ENCODE measurements at places on chromosomes 3 and 15.

- no peak for DNase-seq
These were observed 10.4 kb upstream of the SEMA4B start for GRCh38 chr15:90190606-90191343.

GRCh38 chr3:67860429-67860828, 206.0 kb upstream of the SUCLG2 start:
- no peak for DNase-seq

GRCh38 chr3:13098192-13098988, 25.2 kb upstream of the IQSEC1 start:
- DNase-seq, result no peak

- DNase-seq, result no peak
These were observed 76.9 kb downstream of the ETFA start for GRCh38 chr15:76234337-76234889.

- no peak for DNase-seq
These were observed 17.9 kb downstream of the FAM174B start for GRCh38 chr15:92637626-92638025.

DNA sequence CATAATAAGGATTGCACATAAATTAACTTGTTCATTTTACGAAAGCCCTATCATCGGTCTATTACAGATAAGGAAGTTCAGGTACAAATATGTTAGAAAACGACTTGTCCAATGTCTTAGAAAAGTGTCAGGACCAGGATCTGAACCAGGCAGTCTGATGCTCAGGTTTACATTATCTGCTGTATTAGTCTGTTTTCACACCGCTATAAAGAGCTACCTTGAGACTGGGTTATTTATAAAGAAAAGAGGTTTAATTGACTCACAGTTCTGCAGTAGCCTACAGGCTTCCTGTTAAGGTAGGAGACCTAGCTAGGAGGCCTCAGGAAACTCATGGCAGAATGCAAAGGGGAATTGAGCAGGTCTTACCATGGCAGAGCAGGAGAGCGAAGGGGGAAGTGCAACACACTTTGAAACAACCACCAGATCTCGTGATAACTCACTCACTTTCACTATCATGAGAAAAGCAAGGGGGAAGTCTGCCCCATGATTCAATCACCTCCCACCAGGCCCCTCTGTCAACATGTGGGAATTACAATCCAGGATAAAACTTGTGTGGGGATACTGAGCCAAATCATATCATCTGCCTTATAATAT, 45.8 kb upstream of the GOLIM4 start:
- DNase-seq, result no peak

GRCh38 chr3:72086042-72086742, 301.2 kb upstream of the PROK2 start:
- no peak for DNase-seq

DNA sequence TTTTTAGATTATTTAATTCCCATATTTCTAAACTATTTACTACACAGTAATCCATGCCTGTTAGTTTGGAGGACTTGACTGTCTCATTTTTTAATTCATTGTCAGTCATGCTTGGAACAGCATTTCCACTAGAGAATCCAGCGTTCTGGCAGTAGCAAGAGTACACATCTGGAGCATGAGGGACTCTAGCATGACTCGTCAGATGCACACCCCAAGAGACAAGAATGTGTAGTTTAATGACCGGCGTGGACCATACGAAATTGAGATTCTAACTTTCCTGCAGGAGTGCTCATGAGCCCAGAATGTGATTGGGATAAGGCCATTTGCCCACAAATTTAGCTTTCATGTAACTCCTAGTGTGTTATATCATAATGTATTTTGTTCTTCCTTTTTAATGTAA, 48.9 kb downstream of the ASB7 start:
- DNase-seq, result no peak

DNA sequence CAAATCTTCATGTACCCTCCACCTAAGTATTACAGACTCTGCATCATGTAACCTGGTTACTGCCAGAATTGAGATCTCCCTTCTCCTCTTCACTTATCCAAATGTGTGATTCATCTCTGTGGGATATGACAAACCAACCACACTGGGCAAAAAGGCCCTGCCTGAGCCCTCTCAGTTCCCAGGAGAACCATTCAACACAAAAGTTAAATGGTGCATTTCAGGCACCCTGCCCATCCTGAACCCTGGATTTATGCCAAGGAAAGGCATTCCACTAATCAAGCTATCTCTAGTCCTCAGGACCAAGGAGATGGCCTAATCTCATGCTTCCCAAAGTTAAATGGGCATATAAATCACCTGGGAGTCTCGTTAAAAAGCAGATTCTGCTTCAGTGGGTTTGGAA, 108.5 kb downstream of the TNIK start:
- DNase-seq, result peak; percentile 4

DNA sequence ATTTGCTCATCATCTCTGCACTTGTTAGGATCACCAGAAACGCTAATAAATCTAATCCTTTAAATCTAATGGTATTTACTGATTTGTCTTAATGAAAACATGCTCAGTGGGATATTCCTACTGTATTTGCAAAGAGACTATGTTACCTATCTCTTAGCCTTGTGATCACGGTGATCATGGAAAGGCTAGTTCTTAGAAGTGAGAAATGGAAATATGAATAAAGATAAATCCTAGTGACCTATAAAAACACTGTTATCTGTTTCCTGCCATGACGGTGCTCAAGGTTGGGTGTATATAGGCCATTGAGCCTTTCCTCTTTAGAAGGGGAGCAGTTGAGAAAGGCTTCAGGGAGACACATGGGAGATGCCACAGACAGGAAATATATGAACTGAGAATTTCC, 116.3 kb downstream of the THRB start:
- no peak for DNase-seq

DNA sequence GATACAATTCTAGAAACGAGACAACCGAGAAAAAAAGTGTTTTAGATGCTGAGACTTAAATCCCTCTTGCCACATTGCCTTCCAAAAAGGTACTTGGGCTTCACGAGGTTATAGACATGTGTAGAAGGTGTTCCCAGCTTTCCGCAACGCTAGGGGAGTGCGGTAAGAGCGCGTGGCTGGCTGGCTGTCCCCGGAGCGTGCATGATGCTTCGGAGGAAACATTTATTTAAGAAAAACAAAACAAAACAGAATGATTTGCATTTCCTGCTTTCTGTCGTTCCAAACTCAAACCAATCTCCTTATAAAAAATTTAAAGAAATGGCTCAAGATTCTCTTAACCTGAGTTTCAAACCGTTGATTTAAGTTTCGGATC, 841 bp downstream of the SLC6A20 start:
- DNase-seq, result no peak

- DNase-seq, result no peak
These were observed 76.2 kb upstream of the OXTR start for GRCh38 chr3:8845641-8846040.

GRCh38 chr15:69820819-69821218, 276.9 kb downstream of the TLE3 start:
- no peak for DNase-seq

DNA sequence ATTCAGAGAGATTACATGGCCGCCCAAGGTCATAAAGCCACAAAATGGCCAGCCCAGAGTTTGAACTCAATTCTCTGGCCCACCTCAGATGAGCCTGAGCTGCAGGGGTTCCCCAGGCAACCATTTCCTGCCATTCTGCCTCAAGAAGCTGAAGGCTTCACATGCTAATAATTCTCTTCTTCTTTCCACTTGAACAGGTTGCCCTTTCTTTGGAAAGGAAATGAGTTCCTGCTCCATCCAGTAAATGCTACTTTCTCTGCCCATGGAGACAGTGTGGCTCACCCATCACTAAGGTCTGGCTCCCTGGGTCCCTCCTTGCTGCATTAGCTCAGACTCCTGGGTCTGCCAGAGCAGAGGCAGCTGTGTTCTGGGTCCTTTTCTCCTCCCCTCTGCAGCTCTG, 48.2 kb downstream of the TRIM42 start:
- no peak for DNase-seq

- DNase-seq, result peak; percentile 81
These were observed 11.3 kb downstream of the ADAM10 start for GRCh38 chr15:58738046-58738707.

- DNase-seq, result no peak
These were observed 119.1 kb upstream of the TMC3 start for GRCh38 chr15:81492969-81493645.

DNA sequence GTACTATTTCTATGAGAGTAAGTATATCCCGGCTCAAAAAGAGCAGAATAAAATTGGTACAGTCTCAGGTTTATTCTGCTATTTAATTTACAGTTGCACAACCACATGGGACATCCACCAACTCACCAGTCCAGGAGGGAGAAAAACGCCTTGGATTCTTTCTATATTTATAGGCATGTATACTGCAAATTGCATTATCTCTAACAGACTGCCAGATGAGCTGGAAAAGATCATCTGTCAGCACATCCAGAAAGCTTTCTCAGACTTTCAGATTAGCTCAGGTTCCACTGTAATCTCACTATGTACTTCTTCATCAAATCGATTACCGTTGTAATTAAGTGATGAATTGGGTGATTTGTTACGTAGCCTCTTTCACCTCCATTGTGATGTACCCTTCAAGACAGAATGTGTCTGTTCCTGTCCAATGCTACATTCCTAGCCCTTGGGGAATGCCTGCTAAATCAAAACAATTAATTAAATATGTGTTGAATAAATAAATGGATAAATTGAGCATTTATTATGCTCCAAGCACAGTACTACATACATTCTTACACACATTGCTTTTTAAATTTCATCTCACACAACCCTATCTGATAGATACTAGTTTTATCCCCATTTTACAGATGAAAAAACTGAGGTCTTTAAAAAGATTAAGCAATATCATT, 38.1 kb upstream of the TMC3 start:
- DNase-seq, result no peak

DNA sequence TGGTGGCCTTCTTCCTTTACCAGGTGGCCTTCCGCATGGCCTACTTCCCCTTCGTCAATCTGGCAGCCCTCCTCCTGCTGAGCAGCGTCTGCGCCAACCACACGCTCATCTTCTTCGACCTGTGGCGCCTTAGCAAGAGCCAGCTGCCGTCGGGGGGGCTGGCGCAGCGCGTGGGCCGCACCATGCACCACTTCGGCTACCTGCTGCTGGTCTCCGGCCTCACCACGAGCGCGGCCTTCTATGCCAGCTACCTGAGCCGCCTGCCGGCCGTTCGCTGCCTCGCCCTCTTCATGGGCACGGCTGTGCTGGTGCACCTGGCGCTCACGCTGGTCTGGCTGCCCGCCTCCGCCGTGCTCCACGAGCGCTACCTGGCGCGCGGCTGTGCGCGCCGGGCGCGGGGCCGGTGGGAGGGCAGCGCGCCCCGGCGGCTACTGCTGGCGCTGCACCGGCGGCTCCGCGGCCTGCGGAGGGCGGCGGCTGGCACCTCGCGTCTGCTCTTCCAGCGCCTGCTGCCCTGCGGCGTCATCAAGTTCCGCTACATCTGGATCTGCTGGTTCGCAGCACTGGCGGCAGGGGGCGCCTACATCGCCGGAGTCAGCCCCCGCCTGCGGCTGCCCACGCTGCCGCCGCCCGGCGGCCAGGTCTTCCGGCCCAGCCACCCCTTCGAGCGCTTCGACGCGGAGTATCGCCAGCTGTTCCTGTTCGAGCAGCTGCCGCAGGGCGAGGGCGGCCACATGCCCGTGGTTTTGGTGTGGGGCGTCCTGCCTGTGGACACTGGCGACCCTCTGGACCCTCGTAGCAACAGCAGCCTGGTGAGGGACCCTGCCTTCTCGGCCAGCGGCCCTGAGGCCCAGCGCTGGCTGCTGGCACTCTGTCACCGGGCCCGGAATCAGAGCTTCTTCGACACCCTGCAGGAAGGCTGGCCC, 9.9 kb downstream of the DISP2 start:
- peak; percentile 86 for DNase-seq

- DNase-seq, result no peak
These were observed 78.3 kb downstream of the NAALADL2 start for GRCh38 chr3:174937478-174937877.

DNA sequence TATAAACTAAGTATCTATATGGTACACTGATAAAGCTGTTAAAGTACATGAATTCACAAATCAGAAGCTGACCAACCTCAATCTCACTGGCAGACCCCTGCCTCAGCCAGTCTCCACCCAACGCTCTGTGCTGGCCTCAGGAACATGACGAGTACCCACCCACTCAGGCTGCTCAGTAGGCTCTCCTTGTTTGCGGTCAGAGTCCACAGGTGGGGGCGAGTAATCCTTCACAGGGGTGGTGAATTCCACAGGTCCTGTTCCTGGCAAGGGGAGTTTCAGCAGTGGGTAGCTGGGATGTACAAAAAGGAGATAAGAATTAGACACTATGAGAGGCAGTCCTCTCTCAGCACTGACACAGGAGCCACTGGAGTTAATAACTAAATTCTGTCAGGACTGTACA, 40.9 kb downstream of the SCAP start:
- no peak for DNase-seq

GRCh38 chr3:136624894-136625815, 127.0 kb downstream of the STAG1 start:
- no peak for DNase-seq

DNA sequence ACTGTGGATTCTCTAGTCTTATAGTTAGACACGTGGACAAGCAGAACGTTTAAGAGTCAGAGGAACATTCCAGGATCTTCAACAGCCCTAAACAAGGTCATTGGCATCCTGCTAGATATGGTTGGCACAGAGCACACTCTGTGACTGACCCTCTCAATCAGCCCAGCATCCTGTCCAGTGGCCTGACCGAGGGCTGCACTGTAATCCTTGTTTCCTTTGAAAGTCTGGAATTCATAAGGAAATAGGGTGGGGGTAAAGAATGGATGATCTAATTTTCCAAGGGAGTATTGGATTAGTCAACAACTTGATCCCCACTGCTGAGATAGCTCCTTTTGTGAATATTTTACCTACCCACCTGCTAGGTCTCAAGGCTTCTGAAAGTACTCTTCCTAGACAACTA, 94.5 kb upstream of the DLG1 start:
- DNase-seq, result no peak

GRCh38 chr3:32816439-32817256, 1.1 kb upstream of the TRIM71 start:
- DNase-seq, result peak; percentile 26

DNA sequence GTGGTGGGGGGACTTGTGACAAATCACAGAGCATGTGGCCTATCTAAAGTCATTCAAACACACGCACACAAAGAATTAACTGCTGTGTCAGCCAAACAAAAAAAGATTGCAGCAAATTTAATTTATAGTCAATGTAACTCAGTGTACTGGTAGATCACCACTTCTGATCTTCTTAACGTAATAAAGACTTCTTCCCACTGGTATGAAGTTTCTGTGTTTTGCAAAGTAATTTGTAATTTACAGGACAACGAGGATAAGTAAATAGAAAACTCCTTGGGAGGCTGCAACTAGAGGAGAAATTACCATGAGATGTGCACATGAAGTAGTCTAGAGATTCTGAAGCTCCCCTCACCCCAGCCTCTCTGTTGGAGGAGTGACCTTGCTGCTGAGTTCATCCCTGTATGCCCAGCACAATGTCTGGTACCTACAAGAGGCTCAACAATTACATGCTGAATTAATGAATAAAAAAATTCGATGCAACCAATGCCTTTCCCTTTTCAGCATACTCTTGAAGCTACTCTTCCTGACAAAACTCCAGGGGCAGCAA, 207.3 kb downstream of the ARRDC4 start:
- DNase-seq, result no peak

- DNase-seq, result no peak
These were observed 140.5 kb upstream of the ADAMTS9 start for GRCh38 chr3:64828276-64828675.

GRCh38 chr15:45589256-45589655, 2.1 kb downstream of the BLOC1S6 start:
- DNase-seq, result no peak
